Naive thymus-derived CD8-positive, alpha-beta T cell (primary cell): ENCODE measurements at places on chromosomes 13 and 19.

GRCh38 chr19:30640252-30640965 lies 268.2 kb downstream of the ZNF536 start:
- no peak for DNase-seq

DNA sequence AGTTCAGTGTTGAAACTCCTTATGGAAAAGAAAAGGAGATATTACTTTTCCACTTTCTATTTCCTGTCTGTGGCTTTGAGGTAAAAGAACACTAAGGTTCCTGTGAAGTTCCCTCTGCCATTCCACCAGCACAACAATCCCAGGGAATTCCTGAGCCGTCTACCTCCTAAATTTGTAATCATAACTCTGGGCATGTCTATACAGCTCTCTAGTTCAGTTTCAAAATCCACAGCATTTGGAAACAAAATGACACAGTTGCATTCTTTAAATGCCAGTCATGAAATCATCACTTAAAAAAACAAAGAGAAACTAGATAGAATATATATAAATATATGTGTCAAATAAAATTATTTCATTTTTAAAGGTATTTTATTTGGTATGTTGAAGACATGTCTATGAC lies 9.0 kb upstream of the THSD1 start:
- DNase-seq: no peak

GRCh38 chr19:15551293-15552004 lies 43.1 kb downstream of the CYP4F22 start:
- peak; percentile 88 for DNase-seq

- DNase-seq: peak; percentile 26
Measured at GRCh38 chr13:29707876-29708543, 112.5 kb upstream of the SLC7A1 start.

DNA sequence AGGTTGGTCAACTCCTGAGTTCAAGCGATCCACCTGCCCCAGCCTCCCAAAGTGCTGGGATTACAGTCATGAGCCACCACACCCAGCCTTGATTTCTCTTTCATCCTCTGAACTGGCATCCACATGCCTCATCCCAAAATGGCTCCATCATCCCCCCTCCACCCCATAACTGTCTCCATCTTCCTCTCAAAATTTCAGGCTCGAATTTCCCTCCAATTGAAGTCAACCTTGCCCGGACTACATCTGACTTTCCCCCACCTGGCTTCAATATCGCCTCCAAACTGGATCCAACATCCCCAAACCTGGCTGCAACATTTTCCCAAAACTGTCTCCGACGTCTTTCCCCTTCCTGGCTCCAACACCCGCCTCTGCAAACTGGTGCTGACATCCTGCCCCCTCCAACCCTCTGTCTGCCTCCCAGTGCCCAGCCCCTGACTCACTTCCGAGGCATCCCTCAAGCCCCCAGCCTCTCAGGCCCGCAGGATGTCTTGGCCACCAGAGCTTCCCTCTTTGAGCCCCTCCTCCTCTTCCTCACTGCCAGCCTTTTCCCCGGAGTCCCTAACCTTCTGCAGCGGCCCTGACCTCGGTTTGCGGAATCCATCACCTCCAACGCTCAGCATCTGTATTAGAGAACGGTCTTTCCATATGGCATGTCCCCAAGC lies 943 bp downstream of the EXOC3L2 start:
- DNase-seq: no peak

DNA sequence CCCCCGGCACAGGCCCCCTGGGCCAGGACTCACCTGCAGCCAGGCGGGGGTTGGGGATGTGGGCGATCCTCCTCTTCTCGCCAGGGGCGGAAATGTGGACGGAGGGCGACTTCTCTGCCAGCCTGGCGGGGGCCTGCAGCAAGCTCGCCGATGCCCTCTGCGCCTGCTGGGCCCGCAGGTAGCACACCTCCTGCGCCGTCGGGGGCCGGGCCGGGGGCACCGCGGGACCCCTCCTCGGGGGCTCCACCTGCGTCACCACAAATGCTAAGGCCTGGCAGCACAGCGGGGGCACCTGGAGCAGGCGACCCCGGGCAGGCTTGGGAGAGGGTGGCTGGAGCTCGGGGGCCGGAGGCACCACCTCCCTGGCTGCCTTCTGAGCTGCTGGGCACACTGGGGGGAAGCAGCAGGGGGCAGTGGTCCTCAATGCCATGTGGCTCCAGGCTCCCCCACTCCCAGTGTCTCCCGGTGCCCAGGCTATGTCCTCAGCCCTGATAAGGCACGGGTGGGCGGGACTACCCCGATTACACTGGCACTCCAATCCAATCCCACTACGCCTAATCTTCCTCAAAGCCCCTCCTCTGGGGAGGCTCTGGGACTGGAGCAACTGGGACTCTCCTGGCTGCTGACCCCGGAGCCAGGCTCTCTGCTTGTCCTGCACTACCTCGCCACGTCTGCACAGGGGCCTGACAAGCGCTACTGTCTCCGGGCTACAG lies 11.6 kb upstream of the ATP8B3 start:
- DNase-seq: no peak

DNA sequence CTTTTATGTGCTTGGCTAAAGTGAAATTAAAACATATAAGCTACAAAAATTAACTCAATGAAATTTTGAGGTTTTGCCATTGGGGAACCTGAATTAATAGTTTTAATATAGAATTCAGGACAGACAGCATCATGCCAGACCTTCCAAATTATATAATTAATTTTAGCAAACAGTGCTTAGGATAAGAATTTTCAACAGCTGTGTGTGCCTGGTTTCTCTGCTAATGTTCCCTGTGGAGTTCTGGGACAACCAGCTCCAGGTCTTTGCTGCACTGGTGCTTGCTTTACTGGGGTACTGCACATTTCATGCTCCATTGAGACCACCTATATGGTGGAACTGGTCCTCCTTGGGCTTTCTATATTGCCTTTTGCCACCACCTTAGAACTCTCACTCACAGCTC lies 199.5 kb downstream of the NDFIP2 start:
- DNase-seq: no peak

GRCh38 chr19:43754503-43755255 lies at the start of gene SMG9:
SMG9 (minus strand) TSS chr19:43754962; CDS start chr19:43750741, 4,221 bp downstream.
- DNase-seq: peak; percentile 99
